ENCODE measurements at places on chromosomes 6 and 20.

DNA sequence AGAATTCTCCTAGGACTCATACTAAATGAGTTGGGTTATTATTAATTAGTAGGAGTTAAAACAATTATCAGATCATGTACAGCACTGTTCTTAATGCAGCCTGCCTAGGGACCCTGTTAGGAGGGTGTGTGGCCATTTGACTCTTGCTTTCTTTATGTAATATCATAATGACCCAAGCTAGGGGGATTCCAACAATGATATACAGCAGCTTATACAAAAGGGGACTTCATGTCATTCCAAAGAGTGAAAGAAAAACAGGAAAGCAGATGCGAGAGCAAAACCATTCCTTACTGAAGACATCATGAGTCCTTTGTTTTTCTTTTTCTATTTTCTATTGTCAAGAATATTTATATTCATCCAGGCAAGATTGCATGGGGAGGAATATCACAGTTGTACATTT lies 455.2 kb downstream of the PLCB1 start:
- DNase-seq, result no peak

DNA sequence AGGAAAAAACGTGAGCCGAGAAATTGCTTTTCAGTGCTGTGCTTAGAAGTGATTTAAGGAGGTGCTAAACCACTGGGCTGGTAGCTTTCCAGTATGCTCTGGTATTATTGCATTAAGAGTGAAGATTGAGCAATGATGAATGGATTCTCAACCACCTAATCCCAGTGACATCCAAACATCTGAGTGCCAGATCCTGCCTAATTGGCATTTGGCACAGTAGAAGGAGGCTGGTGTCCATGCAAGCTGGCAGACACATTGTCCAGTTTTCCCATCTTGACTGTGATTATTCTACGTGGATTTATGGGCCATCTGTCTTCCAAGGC lies 398.0 kb upstream of the PLCB4 start:
- no peak for DNase-seq

DNA sequence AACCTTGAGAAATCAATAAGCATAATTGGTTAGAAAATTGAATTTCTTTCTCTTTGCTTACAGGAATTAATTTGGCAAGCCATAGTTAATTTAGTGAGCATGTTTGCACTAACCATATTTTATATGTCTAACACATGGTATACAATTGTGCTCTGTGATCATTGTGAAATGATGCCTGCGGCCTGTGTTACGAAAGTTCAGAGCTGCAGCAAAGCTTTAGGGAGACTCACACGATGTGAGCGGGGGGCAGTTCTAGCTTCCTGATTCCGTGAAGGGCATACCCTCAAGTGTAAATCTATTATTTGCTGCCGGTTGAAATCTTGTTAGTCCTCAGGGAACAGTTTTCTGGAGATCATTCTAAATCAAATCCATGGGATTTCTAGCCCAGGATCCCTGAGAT lies 25.5 kb upstream of the ADTRP start:
- DNase-seq, result no peak

DNA sequence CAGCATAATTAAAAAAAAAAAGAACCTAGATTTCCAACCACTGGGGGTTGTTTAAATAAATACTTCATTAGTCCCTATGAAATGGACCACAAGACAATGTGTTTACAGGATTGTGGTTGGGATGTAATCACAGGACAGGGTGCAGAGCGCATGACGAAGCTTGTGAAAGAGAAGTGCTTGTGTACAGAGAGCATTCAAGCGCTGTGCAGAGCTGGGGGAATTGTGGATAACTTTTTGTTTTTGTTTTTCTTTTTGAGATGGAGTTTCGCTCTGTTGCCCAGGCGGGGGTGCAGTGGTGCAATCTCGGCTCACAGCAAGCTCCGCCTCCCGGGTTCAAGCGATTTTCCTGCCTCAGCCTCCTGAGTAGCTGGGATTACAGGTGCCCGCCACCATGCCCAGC lies 22.3 kb downstream of the LAMA5 start:
- no peak for DNase-seq

DNA sequence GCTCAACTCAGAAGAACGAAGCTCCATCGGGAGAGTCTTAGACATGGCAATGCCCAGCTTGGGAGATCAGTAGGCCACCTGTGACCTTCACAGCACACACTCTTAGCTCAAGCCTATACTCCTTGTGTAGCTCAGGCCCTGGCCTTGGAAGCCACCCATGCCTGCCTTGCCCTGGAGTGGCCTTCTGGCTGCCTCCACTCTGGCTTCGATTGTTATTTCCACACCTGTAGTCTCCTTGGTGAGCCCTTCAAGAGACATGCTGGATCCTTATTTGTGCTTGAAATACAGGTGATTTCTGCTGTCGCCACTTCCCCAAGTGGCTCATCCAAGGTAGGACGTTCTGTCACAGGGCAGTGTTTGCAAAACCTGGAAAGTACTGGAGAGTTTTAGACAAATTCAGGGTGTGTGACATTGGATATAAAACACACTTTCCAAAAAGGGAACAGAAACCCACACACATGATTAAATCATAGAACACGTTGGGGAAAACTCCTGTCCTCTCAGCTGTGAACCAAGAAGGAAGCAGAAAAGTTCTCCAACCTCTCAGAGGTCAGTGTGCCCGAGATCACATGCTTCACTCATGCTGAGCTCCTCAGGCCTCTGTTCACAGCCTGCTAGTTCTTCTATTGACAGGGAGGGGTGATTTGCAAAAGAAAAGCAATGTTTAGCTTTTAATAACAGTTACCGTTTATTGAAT lies 391.8 kb downstream of the CDC5L start:
- no peak for DNase-seq

GRCh38 chr6:101645770-101646169 lies 252.3 kb downstream of the GRIK2 start:
- DNase-seq, result no peak

DNA sequence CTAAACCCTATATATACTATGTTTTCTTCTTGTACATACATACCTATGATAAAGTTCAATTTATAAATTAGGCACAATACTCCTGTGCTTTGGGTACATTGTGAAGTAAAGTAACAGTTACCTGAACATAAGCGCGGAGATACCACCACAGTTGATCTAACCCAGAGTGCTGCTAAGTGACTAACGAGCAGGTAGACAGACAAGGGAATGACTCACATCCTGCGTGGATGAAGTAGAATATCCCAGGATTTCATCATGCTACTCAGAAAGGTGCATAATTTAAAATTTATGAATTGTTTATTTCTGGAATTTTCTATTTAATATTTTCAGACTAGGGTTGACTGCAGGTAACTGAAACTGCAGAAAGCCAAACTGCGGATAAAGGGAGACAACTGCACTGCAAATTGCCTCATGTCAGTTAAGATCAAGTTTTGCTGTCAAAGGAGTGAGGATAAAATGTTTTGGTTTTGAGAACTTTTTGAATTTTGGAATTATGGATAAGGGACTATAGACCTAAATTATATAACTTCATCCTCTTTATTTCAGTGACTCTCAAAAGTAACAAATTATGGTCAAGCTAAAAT lies 14.4 kb downstream of the MKKS start:
- DNase-seq, result no peak

- no peak for DNase-seq
These were observed 219.3 kb upstream of the HSF2 start for GRCh38 chr6:122180132-122180531.

DNA sequence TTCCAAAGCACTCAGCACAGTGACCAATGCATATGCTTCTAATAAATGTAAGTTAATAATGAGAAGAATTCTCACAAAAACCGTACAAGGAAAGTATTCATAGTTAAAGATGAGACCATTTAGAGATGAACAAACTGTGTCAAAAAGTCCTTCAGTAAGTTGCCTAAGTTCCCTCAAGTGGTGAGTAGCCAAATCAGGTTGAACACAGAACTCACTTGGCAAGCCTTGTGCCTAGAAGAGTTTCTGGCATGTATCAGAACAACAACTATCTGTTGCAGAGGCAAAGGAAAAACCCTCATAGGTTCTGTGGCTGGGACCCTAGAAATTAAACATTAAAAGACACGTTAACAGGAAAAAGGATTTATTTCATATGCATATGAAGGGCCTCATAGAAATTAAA lies 129.6 kb upstream of the DOK5 start:
- DNase-seq, result no peak

DNA sequence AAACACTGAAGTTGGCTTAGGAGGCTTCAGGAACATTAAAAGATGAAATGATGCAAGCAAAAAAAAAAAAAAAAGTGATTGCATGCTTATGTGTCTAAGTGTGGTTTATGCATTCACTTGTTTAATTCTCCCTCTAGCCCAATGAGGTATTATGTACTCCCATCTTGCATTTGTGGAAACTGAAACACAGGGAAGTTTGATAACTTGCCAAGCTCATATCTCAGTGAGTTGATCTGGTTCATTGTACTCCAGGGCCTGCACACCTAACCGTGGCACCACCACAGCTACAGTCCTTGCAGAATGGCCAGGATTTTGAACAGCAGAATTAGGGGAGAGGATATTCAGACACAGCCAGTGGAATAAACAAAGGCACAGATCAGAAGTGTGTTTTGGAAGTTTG lies 251.2 kb downstream of the TBC1D7 start:
- DNase-seq, result no peak

GRCh38 chr20:24632581-24632980 lies 163.2 kb downstream of the SYNDIG1 start:
- DNase-seq, result no peak

DNA sequence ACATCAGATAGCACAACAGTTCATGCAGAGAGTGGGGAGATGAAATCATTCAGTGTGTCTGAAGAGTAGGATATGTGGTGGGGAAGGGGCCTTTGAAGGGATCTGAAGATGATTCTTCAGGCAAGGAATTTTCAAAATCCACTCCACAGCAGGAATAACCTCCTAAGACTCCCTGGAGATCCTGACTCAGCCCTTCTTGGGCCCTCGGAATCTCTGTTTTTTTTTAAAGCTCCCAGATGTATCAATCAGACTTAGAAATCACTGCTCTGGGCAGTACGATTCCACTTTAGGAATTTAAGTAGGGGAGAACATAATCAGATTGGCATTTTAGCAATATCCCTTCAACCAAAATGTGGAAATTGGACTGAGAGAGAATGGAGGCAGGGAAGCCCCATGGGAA lies 55.5 kb downstream of the RIOK1 start:
- DNase-seq, result no peak

DNA sequence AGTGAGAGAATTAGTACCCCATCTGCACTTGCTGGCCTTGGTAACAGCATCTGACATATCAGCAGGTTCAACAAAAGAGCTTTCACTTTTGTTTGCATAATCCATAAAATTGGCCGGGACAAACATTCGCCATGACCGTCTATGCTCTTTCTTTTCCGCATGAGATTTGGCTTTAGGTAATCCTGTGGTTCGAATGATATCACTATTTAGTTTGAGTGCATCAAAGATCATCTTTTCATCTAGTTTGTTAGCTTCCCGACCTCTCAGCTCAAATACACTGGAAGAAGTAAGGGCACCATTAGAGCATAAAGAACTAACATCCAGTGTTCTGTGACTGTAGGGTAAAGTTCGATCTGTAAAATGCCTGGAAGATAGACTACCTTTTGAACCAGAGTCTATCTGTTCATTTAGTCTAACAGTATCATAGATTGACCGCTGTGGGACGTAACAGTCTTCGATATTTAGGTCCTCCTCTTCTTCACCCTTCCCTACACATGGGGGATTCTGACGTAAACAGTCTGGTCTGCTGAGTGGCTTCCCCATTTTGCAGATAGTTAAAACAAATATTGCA lies 101.6 kb downstream of the DST start:
- no peak for DNase-seq

DNA sequence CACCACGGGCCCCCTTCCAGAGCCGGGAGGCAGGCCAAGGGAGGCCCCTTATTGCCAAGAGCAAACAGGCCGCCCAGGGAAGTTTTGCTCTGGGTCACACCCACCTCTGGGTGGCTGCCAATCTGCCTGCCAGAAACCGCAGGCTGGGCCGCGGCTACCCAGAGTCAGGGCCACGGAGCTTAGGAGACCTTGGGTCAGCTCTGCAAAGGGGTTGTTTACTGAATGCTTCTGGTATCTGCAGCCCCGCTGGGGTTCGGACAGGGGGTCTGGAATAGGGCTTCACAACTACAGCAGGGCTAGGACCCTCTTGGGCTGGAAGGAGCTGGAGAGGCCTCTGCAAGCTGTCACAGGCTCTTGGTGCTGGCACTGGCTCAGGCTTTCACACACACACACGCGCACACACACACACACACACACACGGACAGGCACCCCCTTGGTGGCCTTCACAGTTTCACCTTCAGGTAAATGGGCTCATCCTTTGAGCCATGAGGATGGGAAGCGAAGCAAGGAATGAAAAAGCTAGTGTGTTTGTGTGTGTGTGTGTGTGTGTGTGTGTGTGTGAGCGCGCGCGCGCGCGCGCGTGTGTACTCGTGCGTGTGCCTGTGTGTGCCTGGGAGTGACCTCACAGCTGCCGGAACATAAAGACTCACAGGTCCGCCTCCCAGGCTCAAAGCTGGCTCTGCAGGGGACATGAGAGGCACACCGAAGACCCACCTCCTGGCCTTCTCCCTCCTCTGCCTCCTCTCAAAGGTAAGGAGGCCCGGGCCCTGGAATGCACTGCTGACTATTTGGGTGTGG lies at the start of gene CCN5:
TSS of gene CCN5 (plus strand) at position 669 of the 798 bp plus-strand sequence. CDS start at position 691, 22 bp downstream.
- DNase-seq, result peak; percentile 94

- DNase-seq, result no peak
These were observed 59.2 kb downstream of the POPDC3 start for GRCh38 chr6:105120570-105120969.

GRCh38 chr20:32526125-32526524 lies 59.0 kb downstream of the NOL4L start:
- DNase-seq, result no peak

- DNase-seq, result no peak
These were observed 481.5 kb upstream of the JAG1 start for GRCh38 chr20:11155156-11155756.

DNA sequence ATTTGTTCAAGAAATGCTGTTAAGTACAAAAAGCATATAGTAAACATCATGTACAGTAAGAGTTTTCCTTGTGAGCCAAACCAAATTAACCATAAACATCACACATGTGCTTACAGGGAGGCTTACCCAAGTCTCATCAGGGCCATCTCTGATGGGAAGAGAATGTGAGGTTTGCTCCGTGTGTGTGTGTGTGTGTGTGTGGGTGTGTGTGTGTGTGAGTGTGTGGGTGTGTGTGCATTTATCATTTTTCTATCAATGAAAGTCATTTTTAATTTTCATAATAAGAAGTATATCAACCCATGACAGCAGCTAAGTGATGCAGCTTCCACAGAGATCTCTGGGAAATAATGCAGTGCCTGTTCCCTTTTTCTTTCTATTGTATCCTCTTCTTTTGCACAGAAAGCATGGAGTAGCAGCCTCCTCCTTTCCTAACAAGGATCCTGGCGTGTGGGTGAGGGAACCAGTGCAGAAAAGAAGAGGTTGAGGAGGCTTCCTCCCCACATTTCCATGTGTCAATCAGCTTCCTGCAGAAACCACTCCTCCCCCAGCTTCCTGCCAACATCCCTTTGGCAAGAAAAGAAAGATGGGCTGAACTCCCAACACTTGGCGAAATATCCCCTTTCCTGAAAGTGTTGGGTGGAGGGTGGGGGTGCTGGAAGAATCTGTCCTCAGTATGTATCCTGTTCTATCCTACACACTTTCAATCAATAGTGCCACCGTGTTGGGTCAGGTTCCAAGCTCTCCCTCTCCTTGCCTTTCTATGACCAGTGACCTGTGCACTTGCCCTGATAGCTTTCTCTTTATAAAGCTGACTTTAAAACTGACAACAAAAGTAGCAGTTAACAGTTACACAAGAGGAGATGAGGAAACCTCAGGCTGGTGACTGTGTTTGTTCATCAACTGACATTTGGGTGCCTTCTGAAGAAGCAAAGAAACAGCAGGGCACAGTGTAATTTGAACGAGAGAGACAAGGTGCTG lies 251.8 kb upstream of the CITED2 start:
- DNase-seq, result no peak
